ENCODE measurements at places on chromosomes 12 and 14. TPM values are rescaled to one million over a fixed set of nuclear protein-coding genes. Genes with fewer than 3 reads are reported as not detected.

PPP4R3A gene
- total RNA-seq, result 72.2 TPM

MGP gene
- total RNA-seq, result not detected

PIANP gene
- 1.0 TPM for total RNA-seq

EDDM3A gene
- not detected for total RNA-seq

TMEM233 gene
- 0.18 TPM for total RNA-seq

TSHR gene
- total RNA-seq, result not detected

IL25 gene
- total RNA-seq, result not detected

ARHGAP5 gene
- total RNA-seq, result 35.3 TPM

PMCH gene
- total RNA-seq, result not detected

TCL1A gene
- not detected for total RNA-seq

IAPP gene
- not detected for total RNA-seq

TGM1 gene
- total RNA-seq, result 0.89 TPM

MMP19 gene
- total RNA-seq, result 0.28 TPM

NR4A1 gene
- 31.1 TPM for total RNA-seq

DIO3 gene
- total RNA-seq, result not detected

CCDC184 gene
- 3.2 TPM for total RNA-seq

KRT73 gene
- not detected for total RNA-seq

B3GNT4 gene
- total RNA-seq, result 0.66 TPM

DBX2 gene
- not detected for total RNA-seq

SLCO1B1 gene
- 0.39 TPM for total RNA-seq

TBC1D30 gene
- total RNA-seq, result 1.9 TPM

GPR68 gene
- total RNA-seq, result 0.20 TPM

RNASE3 gene
- not detected for total RNA-seq

SLC25A47 gene
- total RNA-seq, result not detected

TAS2R46 gene
- not detected for total RNA-seq

KIF26A gene
- 3.0 TPM for total RNA-seq

TMBIM4 gene
- 48.1 TPM for total RNA-seq

Measured in A549 treated with Mapracorat at 1 μM for 4 hours (cell line).